GM03348 (cell line): ENCODE measurements at places on chromosomes 6 and 20.

DNA sequence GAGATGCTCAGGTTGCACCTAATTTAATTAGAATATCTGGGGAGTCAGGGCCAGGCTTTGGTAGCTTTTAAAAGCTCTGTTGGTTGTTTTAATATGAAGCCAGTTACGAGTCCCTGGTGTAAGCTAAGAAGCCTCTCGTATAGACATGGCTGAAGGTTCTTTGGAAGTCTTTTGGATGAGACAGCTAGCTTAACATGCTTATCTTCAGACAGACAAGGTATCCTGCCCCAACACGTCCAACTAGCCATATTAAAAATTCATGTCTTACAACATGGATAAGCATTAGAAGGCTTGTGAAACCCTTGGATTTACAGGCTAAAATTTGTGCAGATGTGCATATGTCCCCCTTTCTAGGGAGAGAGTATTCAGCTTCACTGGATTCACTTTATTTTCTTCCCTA lies 105.7 kb upstream of the KCNK16 start:
- DNase-seq = no peak

DNA sequence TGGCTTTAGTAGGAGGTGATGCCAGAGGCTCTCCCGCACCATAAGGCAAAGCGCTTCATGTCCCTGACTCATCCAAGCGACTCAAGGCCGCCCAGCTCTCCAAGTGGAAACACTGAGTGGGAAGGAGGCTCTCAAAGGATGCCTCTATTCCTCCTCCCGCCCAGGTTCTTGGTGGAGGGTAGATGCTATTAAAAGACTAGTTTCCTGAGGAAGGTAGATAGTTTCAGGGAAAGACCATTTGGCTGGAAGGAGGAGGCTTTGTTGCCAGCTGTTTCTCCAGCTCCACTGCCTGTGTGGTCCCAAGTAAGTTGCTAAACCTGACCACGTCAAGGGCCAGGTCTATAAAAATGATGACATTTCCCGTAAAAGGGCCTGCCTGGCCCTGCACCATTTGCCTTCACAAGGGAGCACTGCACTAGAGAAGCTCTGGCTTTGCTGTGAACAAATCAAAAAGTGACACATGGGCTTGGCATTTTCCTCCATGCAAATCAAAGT lies 48.2 kb downstream of the GMDS start:
- no peak for DNase-seq

DNA sequence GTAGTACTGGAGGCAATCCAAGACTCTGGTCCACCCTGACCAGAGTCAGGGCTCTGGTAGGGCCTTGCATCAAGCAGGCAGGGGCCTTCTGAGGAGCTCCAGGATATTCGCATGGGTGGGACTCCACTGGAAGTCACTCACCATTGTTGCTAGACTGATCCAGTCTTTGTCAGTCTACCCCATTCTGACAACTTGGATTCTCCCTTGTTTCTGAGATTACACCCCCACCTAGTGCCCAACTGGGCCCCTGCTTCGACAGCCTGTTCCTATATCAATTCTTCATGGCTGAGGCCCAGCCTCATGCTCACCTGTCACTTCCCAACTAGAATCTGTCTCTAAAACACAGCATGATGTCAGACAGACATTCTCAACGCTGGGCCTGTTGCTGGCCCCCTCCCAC lies 5.2 kb downstream of the SLC35D3 start:
- no peak for DNase-seq

DNA sequence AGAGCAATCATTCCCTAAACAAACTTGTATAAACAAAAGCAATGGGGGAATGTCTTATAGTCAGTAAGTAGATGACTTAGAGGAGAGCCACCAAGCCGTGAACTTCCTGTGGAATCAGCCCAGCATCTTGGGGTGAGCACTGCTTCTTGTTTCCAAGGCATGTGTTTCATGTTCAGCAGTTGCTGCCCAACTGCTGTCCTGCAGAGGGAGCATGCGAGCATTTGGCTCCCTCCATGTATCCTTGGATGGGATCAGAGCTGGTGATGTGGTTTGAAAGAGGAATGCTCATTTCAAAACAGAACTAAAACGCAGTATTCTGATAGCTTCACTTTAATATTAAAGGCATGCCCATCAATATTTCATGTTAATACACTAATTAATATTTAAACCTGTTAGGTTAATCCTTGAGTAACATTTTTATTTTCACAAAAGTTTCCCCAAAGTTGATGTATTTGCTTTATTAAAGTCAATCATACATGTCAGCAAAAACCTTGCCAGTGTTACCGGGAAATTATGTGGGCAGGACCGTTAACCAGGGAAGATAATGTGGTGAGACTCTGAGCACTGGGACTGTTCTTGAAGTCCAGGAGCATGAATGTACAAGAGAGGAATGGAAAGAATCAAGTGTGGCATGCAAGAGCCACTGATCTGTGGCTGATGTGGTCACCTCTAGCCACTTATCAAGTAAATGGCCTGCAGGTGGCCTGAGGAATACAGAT lies 172.1 kb upstream of the GGTLC1 start:
- peak; percentile 87 for DNase-seq

- no peak for DNase-seq
These were observed 203.7 kb downstream of the NFATC2 start for GRCh38 chr20:51338692-51339440.

DNA sequence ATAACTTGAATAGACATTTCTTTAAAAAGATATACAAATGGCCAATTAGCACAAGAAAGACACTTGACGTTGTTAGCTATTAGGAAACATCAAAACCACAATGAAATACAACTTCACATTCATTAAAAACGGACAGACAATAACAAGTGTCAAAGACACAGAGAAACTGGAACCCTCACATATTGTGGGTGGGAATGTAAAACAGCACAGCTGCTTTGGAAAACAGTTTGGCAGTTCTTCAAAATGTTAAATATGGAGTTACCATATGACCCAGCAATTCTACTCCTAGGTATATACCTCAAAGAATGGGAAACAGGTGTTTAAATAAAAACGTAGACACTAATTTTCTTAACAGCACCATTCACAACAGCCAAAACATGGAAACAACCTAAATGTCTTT lies 100.5 kb upstream of the SLC22A23 start:
- DNase-seq = no peak

DNA sequence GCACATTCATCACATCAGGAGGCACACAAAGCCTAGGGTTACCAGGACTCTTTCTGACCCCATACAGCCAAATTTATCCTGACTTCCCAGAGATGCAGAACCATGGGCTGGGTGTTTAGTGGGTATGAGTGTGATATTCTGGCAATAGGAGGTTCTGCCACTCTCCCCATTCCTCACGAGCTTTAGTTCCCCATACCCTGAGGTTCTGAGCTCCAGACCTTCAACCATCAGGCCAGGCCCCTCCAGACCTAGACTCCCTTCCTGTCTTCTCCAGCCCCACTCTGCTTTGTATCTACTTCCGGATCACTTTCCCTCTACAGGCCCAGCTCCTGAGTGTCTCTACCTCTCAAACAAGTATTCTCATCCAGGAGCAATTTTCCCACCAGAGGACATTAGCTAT lies 4.4 kb downstream of the HLA-F start:
- DNase-seq = no peak

DNA sequence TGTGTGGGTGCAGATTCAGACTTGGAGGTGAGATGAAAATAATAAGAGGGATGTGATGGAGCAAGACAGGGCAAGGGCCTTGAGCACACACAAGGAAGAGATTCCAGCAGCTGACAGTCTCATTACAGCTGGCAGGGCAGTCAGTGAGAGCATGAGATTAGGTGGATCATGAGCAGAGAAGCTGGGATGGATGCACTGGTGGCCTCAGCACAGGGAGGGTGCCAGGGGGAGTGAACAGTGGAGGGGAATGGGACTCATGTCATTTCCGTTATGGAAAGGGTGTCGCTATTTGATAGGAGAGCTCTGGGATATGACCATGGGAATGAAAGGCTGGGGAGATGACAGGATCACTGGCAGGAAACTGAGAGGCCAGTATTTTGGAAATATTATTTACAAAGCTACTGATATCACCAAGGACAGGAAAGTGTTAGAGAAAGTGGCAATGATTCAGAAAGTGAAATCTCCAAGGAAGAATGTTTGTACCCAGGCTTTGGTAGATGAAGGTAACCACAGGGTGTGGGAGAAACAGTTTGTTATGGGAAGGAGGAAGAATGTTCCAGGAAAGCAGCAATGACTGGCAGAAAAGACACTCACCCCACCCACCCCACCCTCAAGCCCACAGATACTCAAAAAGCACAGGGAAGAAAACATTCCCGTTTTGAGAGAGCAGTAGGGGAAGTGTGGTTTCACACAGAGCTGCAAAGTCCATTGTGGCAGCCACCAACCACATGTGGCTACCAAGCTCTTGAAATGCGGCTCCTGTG lies 214.7 kb upstream of the PROKR2 start:
- DNase-seq = peak; percentile 55

DNA sequence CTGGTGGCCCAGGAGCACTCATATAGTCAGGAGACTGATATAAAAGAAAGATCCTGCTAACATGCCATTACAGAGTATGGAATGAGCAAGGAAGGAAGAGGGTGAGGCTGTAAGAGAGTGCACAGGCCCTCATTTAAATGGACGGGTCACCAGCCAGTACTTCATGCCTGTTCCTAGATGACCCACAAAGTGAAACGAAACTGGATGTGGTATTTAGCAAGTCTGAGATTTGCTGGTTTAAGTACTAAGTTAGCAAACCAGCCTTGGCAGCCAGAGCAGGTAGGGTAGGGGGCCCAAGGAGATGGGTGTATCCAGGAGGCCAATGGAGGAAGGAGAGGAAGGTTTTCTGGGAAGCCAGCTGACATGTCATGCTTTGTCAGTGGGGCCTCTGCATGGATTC lies 15.9 kb downstream of the NT5E start:
- DNase-seq = no peak

DNA sequence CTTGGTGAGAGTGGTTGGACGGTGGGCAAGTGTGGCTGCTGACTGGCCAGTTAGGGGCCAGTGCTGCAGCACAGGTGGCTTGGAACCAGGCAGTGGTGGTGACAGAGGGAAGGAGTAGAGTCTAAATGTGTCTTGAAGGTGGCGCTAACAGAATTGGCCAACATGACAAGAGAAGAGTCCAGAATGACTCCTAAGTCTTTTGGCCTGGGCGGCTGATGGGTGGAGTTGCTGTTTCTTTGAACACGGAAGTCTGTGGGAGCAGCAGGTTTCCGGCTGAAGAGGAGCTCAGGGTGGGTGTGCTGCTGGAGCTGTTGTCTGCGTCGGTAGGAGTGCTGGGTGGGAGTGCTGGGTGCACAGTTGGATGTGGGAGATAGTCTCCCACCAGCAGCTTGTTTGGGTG lies 10.1 kb downstream of the LSM14B start:
- DNase-seq = no peak

GRCh38 chr6:2314641-2315040 lies 69.2 kb upstream of the GMDS start:
- no peak for DNase-seq

DNA sequence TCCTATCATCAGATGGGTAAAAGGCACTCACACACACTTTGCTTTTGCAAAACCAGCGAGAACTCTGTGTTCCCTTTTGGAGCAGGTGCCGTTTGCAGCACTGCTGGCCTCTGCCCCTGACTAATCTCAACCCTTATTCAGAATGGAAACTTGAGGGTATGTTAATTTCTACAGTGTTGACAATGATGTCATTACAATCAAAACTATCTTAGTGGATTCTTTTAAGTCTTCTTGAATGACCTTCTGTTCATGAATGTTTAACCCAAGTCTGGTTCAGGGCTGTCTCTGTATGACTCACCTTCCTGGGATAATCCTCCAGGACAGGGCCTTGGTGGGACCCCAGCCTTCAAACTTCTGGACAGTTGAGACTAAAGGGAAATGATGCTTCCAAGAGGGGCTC lies 197.9 kb downstream of the CDH4 start:
- no peak for DNase-seq

GRCh38 chr6:36139431-36139830 lies 9.1 kb downstream of the MAPK13 start:
- DNase-seq = peak; percentile 9

DNA sequence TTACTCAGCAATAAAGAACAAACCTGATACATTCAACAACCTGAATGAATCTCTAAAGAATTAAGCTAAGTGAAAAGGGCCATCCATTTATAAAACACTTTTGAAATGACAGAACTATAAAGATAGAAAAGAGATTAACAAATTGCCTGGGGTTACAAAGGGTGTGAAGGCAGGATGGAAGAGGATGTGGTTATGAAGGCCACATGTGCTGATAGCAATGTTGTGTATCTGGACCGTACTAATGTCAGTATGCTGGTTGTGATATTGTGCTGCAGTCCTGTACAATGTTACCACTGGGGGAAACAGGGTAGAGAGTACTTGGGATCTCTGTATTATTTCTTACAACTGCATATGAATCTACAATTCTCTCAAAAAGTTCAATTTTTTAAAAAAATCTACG lies 36.4 kb downstream of the ELOVL5 start:
- no peak for DNase-seq

DNA sequence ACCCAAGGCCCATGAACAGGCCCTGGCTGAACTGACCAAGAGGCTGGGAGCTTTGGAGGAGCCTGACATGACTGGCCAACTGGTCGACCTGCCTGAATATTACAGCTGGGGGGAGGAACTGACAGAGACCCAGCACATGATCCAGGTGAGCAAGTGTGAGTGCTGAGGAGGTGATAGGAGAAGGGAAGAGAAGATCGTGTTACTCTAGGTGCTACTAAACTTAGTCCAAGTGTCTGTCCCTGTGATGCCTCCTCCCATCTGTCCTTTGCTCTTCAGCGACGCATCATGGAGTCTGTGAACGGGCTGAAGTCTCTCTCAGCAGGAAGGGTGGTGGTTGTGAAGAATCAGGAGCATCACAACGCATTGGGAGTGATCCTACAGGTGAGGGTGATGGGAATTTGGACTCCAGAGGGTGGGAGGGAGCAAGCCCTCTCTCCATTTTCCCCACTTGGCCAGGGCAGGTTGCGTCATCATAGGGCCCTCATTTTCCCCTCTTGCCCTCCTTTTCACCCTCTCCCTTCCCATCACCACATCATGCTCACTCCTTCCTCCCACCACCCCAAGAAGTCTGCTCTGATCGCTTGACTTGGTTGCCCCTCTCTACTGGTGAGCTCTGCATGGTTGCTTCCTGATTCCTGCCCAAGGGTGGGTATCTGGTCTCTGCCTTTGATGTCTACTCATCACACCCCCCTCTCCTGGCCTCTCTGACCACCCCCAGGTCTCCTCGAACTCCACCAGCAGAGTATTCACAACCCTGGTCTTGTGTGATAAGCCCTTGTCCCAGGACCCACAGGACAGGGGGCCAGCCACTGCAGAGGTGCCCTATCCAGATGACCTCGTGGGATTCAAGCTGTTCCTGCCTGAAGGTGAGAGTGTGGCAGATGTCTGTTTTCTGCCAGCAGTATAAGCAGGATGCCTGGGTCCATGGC lies 4.7 kb downstream of the DXO start:
- no peak for DNase-seq
